ENCODE measurements at places on chromosomes 12 and 14. TPM values are rescaled to one million over a fixed set of nuclear protein-coding genes. Genes with fewer than 3 reads are reported as not detected.

Gene LALBA
- polyA plus RNA-seq = 0.68 TPM

Gene FBLN5
- polyA plus RNA-seq = 61.3 TPM

Gene SIRT4
- polyA plus RNA-seq = 2.8 TPM

Gene NPFF
- 3.7 TPM for polyA plus RNA-seq

Gene PTHLH
- 0.30 TPM for polyA plus RNA-seq

Gene CMTM5
- polyA plus RNA-seq = 0.37 TPM

Gene KRT82
- 0.34 TPM for polyA plus RNA-seq

Gene TROAP
- 12.4 TPM for polyA plus RNA-seq

DNA sequence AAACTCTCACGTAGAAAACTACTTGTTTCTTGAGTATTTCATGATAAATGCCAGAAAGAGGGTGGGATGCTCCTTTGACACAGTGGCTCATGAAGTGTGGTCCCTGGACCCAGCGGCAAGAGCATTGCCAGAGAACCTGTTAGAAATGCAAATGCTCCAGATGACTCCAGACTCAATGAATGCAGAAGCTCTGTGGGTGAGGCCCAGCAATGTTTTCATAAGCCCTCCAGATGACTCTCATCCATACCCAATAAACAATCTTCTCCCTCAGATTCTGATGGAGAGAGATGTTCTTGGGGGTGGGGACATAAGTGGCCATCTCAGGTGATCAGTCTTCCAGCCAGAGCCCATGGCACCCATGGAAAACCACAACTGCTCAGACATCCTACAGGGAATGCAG, 88.9 kb downstream of the SMOC1 start:
- no peak overlapping the region for H3K27ac ChIP-seq
- no peak overlapping the region for H3K4me3 ChIP-seq
- no peaks in the 10 kb centered on the region for H3K27me3 ChIP-seq
- DNase-seq = no peak
- H3K36me3 ChIP-seq = no peaks in the 10 kb centered on the region

GRCh38 chr12:31272607-31273225, 53.2 kb downstream of the SINHCAF start:
- H3K4me1 ChIP-seq = no peaks in the 10 kb centered on the region
- no peak overlapping the region for H3K27ac ChIP-seq

DNA sequence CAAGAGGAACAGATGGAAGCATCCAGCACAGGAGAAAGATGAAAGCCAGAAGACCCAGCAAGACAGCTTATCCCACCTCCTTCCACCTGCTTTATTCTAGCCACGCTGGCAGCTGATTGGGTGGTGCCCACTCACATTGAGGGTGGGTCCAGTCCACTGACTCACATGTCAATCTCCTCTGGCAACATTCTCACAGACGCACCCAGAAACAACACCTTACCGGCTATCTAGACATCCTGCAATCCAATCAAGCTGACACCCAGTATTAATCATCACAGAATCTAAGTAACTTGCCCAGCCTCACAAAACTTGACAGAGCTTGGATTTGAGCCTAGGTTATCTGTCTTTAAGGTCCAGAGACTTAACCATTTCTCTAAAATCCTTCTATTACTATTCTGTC, 208.9 kb downstream of the PAH start:
- H3K27ac ChIP-seq = no peak overlapping the region
- H3K27me3 ChIP-seq = no peaks in the 10 kb centered on the region
- no peak overlapping the region for H3K4me3 ChIP-seq

DNA sequence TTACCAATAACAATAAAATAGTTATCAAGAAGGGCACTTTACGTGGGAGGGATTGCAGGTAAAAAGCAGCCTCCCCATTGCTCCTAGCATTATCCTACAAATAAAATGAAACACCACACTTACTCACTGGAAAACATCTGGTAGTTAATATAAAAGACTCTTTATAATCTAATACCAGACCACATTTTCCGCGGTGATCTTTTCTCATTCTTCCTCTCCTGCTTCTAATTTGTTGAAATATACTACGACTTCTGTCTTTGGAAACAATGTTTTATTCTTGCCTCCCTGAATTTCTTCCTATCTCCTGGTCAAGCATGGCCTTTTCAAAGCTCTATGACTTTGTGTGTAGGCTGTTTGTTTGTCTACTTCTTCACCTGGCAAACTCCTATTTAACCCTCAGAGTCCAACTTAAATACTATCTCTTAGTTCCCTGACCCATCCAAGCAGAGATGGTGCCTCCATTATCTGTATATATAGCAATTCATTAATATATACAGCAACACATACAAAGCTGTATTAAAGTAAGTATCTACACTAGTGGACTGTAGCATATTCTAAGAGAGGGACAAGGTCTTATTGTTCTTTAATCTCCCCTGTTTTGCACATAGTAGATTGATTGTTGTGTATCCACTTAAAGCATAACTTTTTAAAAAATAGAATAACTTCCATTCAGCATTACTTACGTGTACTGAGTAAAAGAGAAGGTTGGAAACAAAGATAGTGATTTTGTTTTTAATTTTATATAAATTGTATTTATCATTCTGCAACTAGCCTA, 228.3 kb downstream of the CEP128 start:
- H3K4me1 ChIP-seq = peaks cover 3% of the 10 kb centered on the region
- H3K27ac ChIP-seq = no peak overlapping the region
- H3K27me3 ChIP-seq = no peaks in the 10 kb centered on the region

DNA sequence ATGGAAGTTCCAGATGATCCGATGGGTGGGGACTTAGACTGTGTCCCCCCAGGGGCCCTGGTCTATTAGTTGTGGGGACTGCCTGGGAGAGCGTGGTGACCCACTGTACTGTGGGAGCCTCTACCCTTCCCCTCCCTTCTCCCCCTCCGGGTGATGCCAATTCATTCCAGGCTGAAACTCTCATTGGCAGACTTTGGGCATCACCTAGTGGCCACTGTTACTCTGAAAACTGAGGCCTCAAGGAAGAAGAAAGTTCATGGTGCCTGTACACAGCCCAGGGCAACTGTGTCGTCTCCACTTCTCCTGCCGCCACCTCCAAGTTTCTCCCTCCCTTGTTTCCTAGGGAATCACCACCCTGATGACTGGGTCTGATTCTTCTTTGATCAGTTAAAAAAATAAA, 173.6 kb upstream of the ALG10B start:
- peaks cover 2% of the 10 kb centered on the region for H3K27me3 ChIP-seq
- H3K4me3 ChIP-seq = no peak overlapping the region
- H3K36me3 ChIP-seq = no peaks in the 10 kb centered on the region
- no peak for DNase-seq

DNA sequence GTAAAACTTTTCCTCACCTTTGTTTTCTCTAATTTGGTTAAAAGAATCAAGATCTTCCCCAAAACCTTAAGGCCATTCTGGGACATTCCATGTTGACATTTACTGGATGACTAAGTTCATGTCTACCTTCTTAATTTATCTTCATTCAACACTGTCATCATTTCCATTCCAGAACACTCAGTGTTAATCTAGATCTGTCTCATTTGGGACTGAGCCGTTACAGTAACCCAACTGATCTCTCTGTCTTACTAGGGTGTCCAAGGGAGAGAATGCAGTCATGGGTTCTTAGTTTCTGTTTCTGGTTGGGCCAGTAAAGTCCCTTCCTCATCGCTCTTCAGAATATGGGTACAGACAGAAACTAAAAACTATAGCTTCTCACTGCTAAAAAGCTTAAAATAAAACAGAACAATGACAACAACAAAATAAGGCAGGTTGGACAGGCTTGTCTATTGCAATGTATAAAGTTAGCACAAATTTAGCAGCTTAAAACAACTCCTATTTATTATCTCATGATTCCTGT, 144.8 kb downstream of the ASCL1 start:
- H3K36me3 ChIP-seq = no peaks in the 10 kb centered on the region
- H3K4me1 ChIP-seq = no peaks in the 10 kb centered on the region
- DNase-seq = no peak
- no peak overlapping the region for H3K27ac ChIP-seq
- H3K27me3 ChIP-seq = no peaks in the 10 kb centered on the region
- no peak overlapping the region for H3K4me3 ChIP-seq

DNA sequence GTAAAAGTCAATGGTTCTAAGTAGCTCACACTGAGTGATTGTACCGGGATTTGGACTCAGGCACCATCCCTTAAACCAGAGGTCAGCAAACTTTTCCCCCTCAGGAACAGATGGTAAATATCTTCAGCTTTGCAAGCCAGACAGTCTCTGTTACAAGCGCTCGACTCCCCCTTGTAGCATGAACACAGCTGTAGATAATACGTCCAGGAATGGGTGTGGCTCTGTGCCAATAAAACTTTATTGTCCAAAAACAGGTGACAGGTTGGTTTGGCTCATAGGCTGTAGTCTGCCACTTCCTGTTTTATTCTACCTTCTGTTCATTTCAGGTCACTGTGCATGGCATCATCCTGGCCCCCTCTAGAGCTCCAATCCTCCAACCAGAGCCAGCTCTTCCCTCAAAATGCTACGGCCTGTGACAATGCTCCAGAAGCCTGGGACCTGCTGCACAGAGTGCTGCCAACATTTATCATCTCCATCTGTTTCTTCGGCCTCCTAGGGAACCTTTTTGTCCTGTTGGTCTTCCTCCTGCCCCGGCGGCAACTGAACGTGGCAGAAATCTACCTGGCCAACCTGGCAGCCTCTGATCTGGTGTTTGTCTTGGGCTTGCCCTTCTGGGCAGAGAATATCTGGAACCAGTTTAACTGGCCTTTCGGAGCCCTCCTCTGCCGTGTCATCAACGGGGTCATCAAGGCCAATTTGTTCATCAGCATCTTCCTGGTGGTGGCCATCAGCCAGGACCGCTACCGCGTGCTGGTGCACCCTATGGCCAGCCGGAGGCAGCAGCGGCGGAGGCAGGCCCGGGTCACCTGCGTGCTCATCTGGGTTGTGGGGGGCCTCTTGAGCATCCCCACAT, 7.6 kb downstream of the BDKRB1 start:
- no peaks in the 10 kb centered on the region for H3K27me3 ChIP-seq
- no peak for DNase-seq
- no peaks in the 10 kb centered on the region for H3K4me1 ChIP-seq
- H3K27ac ChIP-seq = no peak overlapping the region

DNA sequence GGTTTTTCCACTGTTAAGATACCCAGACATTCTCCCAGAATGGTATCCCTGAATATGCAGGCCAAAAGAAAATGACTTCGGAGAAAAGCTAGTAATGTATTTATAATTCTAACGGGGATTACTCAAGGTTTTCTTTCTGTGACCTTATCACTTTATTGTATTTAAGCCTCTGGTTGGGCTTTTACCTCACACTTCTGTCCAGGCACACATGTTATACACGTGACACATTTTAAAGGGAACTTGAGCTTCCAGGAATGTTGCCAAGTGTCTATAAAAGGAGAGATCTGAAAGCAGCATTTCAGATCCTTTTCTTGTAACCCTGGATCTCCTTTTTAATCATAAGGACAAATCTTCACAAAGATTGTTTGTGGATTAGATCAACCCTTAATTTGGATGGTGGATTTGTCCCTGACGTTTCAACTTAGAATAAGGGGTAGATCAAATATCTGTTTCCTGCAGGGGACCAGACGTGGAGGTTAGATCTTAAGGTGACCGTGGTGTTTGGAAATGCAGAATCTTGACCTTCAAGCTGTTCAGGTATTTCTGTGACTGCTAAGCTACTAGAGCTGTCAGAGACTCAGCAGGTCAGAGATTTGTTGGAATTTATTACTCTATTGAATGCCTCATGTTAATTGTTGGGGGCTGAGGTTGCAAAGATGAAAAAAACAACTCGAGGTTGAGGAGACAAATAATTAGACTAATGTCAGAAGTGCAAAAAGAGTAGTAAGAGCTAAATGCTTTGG, 1.5 kb downstream of the CIPC start:
- no peak for DNase-seq
- no peak overlapping the region for H3K27ac ChIP-seq
- H3K36me3 ChIP-seq = no peaks in the 10 kb centered on the region
- H3K4me1 ChIP-seq = peaks cover 5% of the 10 kb centered on the region
- H3K4me3 ChIP-seq = no peak overlapping the region
- H3K27me3 ChIP-seq = no peaks in the 10 kb centered on the region

GRCh38 chr14:20732979-20733635, 12.6 kb upstream of the EDDM3A start:
- H3K4me1 ChIP-seq = no peaks in the 10 kb centered on the region
- no peaks in the 10 kb centered on the region for H3K27me3 ChIP-seq
- DNase-seq = no peak
- H3K27ac ChIP-seq = no peak overlapping the region
- H3K36me3 ChIP-seq = no peaks in the 10 kb centered on the region

GRCh38 chr14:67674480-67675218, at the start of gene VTI1B:
Gene VTI1B (minus strand): TSS chr14:67674632. CDS start chr14:67674489, 143 bp downstream.
- peak; percentile 79 for DNase-seq
- peaks cover 13% of the 10 kb centered on the region for H3K36me3 ChIP-seq
- H3K4me3 ChIP-seq = peak within 1 kb of the TSS; percentile 73
- no peaks in the 10 kb centered on the region for H3K27me3 ChIP-seq

GRCh38 chr14:59728304-59728703, 142.3 kb downstream of the RTN1 start:
- no peaks in the 10 kb centered on the region for H3K36me3 ChIP-seq
- no peak overlapping the region for H3K4me3 ChIP-seq
- DNase-seq = no peak
- no peak overlapping the region for H3K27ac ChIP-seq
- no peaks in the 10 kb centered on the region for H3K27me3 ChIP-seq

DNA sequence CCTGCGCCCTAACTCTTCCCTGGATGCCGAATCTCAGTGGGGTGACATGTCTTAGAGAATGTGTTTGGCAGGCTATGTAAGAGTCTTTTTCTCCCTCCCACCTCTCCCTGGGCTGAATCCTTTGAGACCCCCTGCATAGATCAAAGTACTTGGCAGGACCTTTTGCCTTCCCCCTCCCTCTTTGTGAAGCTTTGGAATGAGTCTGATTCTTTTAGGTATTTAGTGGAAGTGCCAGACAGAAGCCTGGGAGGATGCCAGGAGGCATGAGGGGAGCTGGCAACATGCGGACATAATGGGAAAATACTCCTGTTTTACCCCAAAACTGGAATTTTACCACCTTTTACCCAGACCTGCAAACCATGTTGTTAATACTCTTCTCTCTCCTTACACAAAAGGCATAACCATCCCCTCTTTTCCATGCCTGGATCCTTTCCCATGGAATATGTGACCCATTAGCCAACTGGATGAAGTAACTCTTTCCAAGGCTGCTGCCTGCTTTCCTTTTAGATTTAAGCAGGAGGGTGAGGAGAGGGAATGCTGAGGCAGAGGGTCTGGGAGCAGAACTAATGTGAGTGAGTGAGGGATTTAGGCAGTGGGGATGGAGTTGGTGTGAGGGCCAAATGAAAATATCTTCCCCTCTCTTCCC, 41.7 kb downstream of the TTLL5 start:
- no peaks in the 10 kb centered on the region for H3K4me1 ChIP-seq
- H3K27ac ChIP-seq = no peak overlapping the region
- H3K4me3 ChIP-seq = no peak overlapping the region
- no peaks in the 10 kb centered on the region for H3K27me3 ChIP-seq
- peaks cover 33% of the 10 kb centered on the region for H3K36me3 ChIP-seq

- DNase-seq = no peak
- no peaks in the 10 kb centered on the region for H3K4me1 ChIP-seq
- H3K36me3 ChIP-seq = no peaks in the 10 kb centered on the region
- H3K27me3 ChIP-seq = no peaks in the 10 kb centered on the region
- H3K27ac ChIP-seq = no peak overlapping the region
Observed at GRCh38 chr12:33817713-33818112, 204.6 kb upstream of the ALG10 start.

All from thymus (tissue), 14 donors.